ENCODE measurements at places on chromosomes 2 and 18. TPM values are rescaled to one million over a fixed set of nuclear protein-coding genes. Genes with fewer than 3 reads are reported as not detected.

The IRS1 gene
- total RNA-seq = 15.1 TPM

- H3K27ac ChIP-seq = no peak overlapping the region
- H3K4me3 ChIP-seq = no peak overlapping the region
Observed at GRCh38 chr2:227482638-227483340, 10.8 kb downstream of the AGFG1 start.

GRCh38 chr2:180412219-180412618, 405.1 kb upstream of the CWC22 start:
- no peaks in the 10 kb centered on the region for H3K27me3 ChIP-seq
- peaks cover 17% of the 10 kb centered on the region for H3K4me1 ChIP-seq
- no peak overlapping the region for H3K4me3 ChIP-seq
- DNase-seq = no peak

GRCh38 chr2:117770730-117771129, 43.8 kb upstream of the DDX18 start:
- H3K4me1 ChIP-seq = no peaks in the 10 kb centered on the region
- no peak overlapping the region for H3K27ac ChIP-seq
- no peaks in the 10 kb centered on the region for H3K36me3 ChIP-seq
- no peaks in the 10 kb centered on the region for H3K27me3 ChIP-seq
- no peak overlapping the region for H3K4me3 ChIP-seq
- DNase-seq = no peak

DNA sequence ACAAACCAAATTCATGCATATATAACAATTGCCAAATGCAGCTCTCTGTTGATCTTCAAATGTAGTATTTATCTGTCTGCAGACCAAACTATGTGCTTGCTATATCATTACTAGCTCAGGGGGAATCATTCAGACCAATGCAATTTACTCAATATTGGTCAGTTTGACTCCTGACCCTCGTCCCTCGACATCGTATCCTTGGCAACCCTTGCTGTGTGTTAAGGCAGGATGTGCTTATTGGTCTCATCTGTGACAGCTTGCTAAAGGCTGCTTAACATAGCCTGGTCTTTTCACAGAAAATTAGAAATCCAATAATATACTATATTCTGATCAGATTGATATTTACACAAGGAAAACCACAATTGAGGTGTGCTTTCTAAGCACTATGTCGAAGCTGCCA, 747.1 kb downstream of the GALR1 start:
- peaks cover 10% of the 10 kb centered on the region for H3K4me1 ChIP-seq
- no peak for DNase-seq
- H3K4me3 ChIP-seq = no peak overlapping the region
- H3K27ac ChIP-seq = no peak overlapping the region
- H3K36me3 ChIP-seq = peaks cover 3% of the 10 kb centered on the region
- H3K27me3 ChIP-seq = no peaks in the 10 kb centered on the region

DNA sequence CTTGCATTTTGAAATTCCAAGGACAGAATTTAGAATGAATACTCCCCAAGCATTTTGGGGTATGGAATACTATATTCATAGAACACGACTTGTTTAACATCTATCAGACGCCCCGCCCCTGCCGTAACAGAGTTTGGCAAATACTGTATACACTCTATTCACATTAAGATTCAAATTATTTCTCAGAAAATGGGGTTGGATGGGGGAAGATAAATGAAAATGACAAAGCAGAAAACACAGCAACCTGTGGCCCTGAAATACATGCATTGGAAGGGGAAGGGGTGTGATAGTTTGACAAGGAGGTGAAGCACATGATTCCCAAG, 634.6 kb upstream of the SLC39A10 start:
- H3K36me3 ChIP-seq = no peaks in the 10 kb centered on the region
- H3K4me1 ChIP-seq = no peaks in the 10 kb centered on the region
- no peak overlapping the region for H3K4me3 ChIP-seq
- H3K27me3 ChIP-seq = no peaks in the 10 kb centered on the region
- H3K27ac ChIP-seq = no peak overlapping the region
- no peak for DNase-seq

- H3K4me1 ChIP-seq = no peaks in the 10 kb centered on the region
- H3K27me3 ChIP-seq = peaks cover 12% of the 10 kb centered on the region
- DNase-seq = no peak
- H3K36me3 ChIP-seq = peaks cover 3% of the 10 kb centered on the region
- no peak overlapping the region for H3K4me3 ChIP-seq
Observed at GRCh38 chr2:118718921-118719320, 128.5 kb downstream of the EN1 start.

DNA sequence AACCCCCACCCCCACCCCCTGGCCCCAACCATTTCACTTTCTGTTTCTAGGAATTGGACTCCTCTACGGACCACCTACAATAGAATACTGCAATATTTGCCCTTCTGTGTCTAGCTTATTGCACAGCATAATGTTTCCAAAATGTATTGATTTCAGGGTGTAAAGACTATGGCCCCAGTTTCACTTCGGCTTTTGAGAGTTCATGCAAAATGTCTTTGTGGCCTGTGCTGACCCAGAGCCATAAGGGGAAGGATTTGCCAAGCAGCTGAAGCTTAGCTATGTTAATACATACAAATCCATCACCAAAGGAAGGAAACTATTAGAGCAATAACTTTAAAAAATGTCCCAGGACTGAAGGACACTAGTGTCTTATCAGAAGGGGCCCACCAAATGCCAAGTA, 11.2 kb upstream of the ATP9B start:
- no peak for DNase-seq
- H3K27me3 ChIP-seq = peaks cover 2% of the 10 kb centered on the region
- no peak overlapping the region for H3K4me3 ChIP-seq
- H3K4me1 ChIP-seq = no peaks in the 10 kb centered on the region
- H3K36me3 ChIP-seq = no peaks in the 10 kb centered on the region

DNA sequence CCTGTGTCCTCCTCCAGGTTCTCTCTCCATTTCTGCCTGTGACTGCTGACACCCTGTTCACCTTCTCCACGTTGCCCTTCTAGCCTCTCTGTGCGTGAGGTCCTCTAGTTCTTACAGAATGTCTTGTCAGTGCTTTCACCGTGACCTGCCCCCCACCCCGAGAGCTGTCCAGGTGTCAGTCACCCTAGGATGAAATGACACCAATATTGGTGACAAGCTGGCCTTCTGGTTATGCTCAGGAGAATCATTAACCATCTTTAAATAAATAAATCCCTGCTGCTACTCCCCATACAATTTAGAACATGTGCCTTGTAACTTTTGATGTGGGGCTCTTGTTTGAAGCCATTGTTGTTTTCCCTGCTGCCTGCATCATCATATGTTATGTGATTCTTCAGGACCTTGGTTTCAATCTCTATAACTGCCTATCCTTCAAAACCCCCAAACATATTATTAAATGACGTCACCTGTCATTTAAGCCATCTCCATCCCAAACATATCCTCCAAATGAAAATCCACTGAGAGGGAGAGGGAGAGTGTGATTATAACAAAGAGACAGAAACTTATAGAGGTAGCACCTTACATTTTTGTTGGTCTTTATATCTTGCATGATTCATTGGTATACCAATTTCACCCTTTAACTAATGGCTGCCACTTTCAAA, 496.3 kb downstream of the PARD3B start:
- no peaks in the 10 kb centered on the region for H3K36me3 ChIP-seq
- no peak for DNase-seq
- no peaks in the 10 kb centered on the region for H3K4me1 ChIP-seq
- peak overlapping the region; percentile 83 for H3K27ac ChIP-seq
- H3K27me3 ChIP-seq = no peaks in the 10 kb centered on the region
- H3K4me3 ChIP-seq = no peak overlapping the region

- no peak overlapping the region for H3K27ac ChIP-seq
- H3K27me3 ChIP-seq = no peaks in the 10 kb centered on the region
- H3K4me3 ChIP-seq = no peak overlapping the region
- DNase-seq = no peak
Observed at GRCh38 chr2:232662486-232663260, 29.3 kb downstream of the EFHD1 start.

DNA sequence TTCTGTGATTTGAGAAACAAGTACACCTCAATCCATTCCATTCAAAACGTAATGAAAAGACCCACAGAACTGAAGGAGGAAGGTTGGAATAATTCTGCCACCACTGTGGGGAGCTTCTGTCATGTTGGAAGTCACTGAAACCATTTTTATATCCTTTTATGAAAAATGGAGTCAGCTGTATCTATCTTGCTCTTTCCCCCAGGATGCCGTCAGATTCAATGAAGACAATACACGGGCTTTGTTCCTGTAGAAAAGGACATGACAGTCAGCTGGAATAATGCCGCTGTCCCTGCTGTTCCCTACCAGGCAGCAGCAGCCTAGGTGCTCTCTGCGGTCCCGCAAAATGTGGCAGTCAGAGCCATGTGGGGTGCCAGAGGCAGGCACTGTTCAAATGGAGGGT, 52.5 kb upstream of the APCDD1 start:
- H3K36me3 ChIP-seq = no peaks in the 10 kb centered on the region
- H3K27ac ChIP-seq = no peak overlapping the region
- H3K4me3 ChIP-seq = no peak overlapping the region
- no peaks in the 10 kb centered on the region for H3K27me3 ChIP-seq
- H3K4me1 ChIP-seq = peaks cover 74% of the 10 kb centered on the region
- no peak for DNase-seq

- peaks cover 16% of the 10 kb centered on the region for H3K27me3 ChIP-seq
- no peak overlapping the region for H3K27ac ChIP-seq
- H3K4me3 ChIP-seq = peak overlapping the region; percentile 42
- DNase-seq = no peak
- no peaks in the 10 kb centered on the region for H3K36me3 ChIP-seq
Observed at GRCh38 chr18:26543373-26543772, 5.0 kb downstream of the KCTD1 start.

The TMEM163 gene
- 0.71 TPM for total RNA-seq

- H3K4me1 ChIP-seq = peaks cover 5% of the 10 kb centered on the region
- DNase-seq = no peak
- H3K27ac ChIP-seq = no peak overlapping the region
- H3K36me3 ChIP-seq = no peaks in the 10 kb centered on the region
- H3K27me3 ChIP-seq = no peaks in the 10 kb centered on the region
Observed at GRCh38 chr18:27763341-27763740, 413.6 kb downstream of the CDH2 start.

The ACMSD gene
- not detected for total RNA-seq

GRCh38 chr2:186648130-186648529, 45.7 kb upstream of the FAM171B start:
- peaks cover 10% of the 10 kb centered on the region for H3K36me3 ChIP-seq
- no peaks in the 10 kb centered on the region for H3K27me3 ChIP-seq
- no peak overlapping the region for H3K27ac ChIP-seq
- no peaks in the 10 kb centered on the region for H3K4me1 ChIP-seq

DNA sequence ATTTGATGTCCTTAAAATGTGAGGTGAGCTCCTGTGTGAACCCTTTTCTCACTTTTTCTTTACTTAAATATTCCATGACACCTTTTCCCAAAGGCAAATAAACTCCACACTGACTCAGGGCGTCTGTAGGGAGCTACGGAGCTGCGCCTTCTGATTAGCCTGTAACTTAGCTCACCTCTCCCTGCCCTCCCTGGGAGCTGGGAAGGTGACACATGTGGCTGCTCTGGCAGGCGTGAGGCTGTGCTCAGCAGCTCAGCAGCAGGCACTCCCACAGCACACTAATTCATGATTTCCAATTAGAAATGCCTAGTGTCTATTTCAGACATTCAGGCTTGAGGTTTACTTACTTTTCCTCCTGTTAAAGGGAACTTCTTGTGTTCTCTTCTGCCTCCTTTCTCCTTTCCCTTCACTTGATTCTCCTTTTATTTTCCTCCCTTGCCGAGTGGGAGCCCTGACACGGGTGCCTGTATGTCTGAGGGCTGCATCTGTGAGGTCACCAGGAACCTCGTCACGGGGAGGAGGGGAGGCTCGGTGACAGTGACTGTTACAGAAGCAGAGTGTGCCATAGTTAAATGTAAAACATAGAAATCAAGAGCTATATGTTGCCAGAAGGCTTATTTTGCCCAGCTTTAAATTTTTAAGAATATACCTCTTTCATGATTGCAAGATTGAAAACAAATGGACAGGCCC, 437.1 kb downstream of the DCDC2C start:
- H3K4me3 ChIP-seq = no peak overlapping the region
- H3K36me3 ChIP-seq = no peaks in the 10 kb centered on the region
- H3K27ac ChIP-seq = no peak overlapping the region
- no peaks in the 10 kb centered on the region for H3K4me1 ChIP-seq
- no peaks in the 10 kb centered on the region for H3K27me3 ChIP-seq

DNA sequence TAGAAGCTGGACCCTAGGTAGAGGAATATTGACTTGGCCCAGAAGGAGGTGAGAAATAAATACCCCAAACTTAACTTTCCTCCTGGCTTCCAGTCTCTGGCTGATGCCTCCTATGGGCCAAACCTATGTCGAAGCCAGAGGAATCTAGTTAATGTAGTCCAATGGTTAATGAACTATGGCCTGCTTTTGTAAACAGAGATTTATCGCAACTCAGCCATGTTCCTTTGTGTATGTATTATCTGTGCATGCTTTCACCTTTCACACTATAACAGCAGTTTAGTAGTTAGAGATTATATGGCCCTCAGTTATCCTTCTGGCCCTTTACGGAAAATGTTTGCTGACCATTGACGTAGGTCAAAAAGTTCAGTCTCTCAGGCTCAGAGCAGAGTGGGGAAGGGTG, 67.3 kb upstream of the BARD1 start:
- H3K27me3 ChIP-seq = no peaks in the 10 kb centered on the region
- H3K4me1 ChIP-seq = no peaks in the 10 kb centered on the region
- no peak overlapping the region for H3K4me3 ChIP-seq
- no peak overlapping the region for H3K27ac ChIP-seq

The SLC5A6 gene
- 129 TPM for total RNA-seq

All from neural crest cell (in vitro differentiated cells).